Liver (tissue), 10 donors: ENCODE measurements at places on chromosomes 2 and 18. TPM values are rescaled to one million over a fixed set of nuclear protein-coding genes. Genes with fewer than 3 reads are reported as not detected.

DNA sequence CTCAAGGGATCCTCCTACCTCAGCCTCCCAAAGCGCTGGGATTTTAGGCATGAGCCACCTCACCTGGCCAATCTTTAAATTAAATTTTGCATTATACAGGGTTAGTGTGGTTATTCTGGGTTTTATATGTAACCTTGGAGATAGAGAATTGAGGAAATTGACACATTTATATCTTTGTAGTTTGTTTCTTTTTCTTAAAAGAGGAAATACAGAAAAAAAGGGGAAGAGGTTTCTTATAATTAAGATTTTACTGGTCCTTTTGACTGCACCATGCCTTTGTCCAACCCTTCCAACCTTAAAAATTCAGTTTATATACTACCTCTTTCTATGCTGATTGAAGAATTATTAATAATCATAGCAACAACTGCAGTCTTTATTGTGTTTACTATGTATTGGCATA lies 210.1 kb upstream of the STON1 start:
- no peak for DNase-seq
- H3K4me3 ChIP-seq = no peak overlapping the region
- H3K27ac ChIP-seq = no peak overlapping the region
- no peaks in the 10 kb centered on the region for H3K27me3 ChIP-seq

- H3K27ac ChIP-seq = no peak overlapping the region
- H3K4me1 ChIP-seq = no peaks in the 10 kb centered on the region
- no peak for DNase-seq
Measured at GRCh38 chr2:7881466-7881865, 800.4 kb upstream of the ID2 start.

DNA sequence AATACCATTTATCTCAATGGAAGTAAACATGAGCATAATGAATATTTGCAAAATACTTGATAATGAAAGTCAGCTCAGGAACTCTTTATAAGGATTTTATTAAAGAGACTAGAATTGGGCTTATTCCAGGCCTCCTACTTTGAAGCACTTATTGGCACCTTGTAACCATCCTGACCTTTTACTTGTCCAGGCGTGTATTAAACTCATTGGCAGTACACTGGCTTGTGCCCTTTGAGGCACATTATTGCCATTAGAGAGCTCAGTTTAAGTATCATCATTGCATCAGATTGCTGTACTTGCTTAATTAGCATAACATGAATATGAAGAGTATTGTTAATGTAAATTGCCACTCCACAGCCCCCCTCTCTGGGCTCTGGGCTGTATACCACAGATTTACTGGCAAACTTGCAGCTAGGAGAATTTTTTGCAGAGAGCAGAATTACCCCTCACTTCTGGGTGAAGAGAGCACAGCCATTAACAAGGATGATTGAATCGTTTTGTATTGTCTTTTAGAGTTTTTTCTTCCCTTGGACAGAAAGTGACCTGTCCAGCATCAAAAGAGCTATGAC lies 72.5 kb downstream of the XIRP2 start:
- no peaks in the 10 kb centered on the region for H3K4me1 ChIP-seq
- no peak overlapping the region for H3K27ac ChIP-seq
- no peak overlapping the region for H3K4me3 ChIP-seq
- no peak for DNase-seq

DNA sequence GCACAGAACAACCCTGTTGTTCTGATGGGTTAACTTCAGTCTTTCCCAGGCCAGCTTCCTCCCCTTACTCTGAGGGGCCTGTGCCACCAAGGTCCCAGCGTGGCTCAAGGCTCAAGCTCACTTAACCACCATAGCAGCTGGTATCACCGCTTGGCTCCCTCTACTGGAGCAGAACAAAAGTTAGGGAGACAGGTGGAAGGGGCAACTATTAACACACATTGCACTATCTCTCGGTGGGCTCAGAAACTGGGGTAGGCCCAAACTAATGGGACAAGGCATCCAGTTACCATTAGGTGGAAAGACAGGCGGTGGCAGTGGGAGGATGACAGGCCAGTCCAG lies 88.7 kb upstream of the ATL2 start:
- H3K27me3 ChIP-seq = no peaks in the 10 kb centered on the region
- no peak overlapping the region for H3K27ac ChIP-seq
- no peaks in the 10 kb centered on the region for H3K4me1 ChIP-seq
- no peaks in the 10 kb centered on the region for H3K36me3 ChIP-seq
- H3K4me3 ChIP-seq = no peak overlapping the region

DNA sequence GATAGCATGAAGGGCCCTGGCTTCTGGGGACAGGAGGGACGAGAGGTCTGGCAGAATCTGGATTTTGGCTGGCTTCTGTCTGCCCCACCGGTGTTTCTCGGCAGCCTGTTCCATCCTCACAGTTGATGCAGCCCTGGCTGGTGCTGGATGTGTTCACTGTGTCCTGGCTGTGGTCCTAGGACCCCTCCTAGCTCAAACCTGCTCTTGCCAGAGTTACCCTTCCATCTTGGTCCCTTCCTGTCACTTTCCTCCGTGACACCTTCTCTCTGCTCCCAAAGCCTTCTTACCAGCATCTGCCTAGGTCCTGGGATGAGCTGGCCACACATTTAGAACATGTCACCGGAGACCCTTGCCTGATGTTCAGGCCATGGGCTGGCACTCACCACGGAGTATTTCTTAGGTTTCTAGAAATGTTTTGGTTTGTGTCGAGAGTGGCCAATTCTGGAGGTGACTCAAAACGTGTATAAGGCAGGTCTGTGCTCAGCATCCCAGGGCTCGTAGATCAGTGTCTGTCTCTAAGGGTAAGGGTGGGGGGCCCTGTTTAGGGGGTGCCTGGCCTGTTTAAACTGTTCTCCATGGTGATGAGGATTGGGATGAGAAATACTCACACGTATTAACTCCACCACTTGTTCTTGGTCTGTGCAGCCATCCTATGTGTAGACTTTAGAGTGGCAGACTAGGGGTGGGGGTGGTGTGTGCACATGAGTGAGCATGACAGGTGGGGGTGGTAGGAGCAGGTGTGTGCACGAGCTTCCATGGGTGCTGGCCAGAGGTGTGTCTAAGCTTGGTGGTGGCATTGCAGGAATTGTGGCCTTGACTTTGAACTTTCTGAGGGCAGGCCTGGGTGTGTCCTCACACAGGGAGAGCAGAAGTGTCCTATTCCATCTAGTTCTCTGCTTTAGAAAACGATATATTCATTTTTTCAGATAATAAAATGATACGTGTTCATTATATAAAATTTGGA lies 162.7 kb downstream of the DYSF start:
- no peak overlapping the region for H3K4me3 ChIP-seq
- H3K4me1 ChIP-seq = no peaks in the 10 kb centered on the region
- DNase-seq = no peak
- no peak overlapping the region for H3K27ac ChIP-seq

- DNase-seq = no peak
- no peaks in the 10 kb centered on the region for H3K36me3 ChIP-seq
- no peaks in the 10 kb centered on the region for H3K27me3 ChIP-seq
- H3K4me3 ChIP-seq = no peak overlapping the region
Measured at GRCh38 chr18:74478880-74479279, 17.3 kb upstream of the CNDP2 start.

DNA sequence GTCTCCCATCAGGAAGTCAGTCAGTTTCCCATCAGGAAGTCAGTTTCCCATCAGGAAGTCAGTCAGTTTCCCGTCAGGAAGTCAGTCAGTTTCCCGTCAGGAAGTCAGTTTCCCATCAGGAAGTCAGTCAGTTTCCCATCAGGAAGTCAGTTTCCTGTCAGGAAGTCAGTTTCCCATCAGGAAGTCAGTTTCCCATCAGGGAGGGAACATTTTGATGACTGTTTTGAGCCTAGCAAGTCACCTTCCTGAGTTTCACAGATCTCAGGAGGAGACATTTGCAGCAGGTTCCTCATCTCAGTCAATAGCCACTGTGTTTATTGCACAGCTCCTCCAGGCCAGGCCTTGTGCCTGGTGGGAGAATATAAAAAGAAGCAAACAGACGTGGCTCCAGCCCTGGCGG lies 31.9 kb downstream of the DIPK1C start:
- H3K4me1 ChIP-seq = no peaks in the 10 kb centered on the region
- no peak overlapping the region for H3K4me3 ChIP-seq
- DNase-seq = no peak
- no peak overlapping the region for H3K27ac ChIP-seq
- no peaks in the 10 kb centered on the region for H3K36me3 ChIP-seq

DNA sequence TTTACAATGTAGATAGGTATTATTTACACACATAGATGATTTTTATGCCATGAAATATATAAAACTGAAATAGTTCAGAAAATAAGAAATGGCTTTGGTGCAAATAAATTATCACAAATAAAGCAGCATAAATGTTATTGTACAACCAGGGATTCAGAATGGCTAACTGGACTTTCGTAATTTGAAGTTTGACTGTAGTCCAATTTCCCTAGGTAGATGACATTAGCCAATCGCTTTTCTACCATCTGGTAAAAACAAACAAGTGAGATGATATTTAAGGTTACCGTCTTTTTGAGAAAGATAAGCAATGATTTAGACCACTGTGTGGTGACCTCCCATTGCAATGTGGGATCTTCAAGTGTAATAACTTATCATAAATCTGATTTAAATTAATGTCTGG lies 400.7 kb downstream of the LRRTM4 start:
- H3K36me3 ChIP-seq = no peaks in the 10 kb centered on the region
- H3K4me1 ChIP-seq = no peaks in the 10 kb centered on the region
- no peak for DNase-seq
- H3K4me3 ChIP-seq = no peak overlapping the region

GRCh38 chr2:131154071-131154531 lies 49.0 kb downstream of the PLEKHB2 start:
- no peaks in the 10 kb centered on the region for H3K27me3 ChIP-seq
- H3K4me3 ChIP-seq = no peak overlapping the region
- no peak overlapping the region for H3K27ac ChIP-seq

DNA sequence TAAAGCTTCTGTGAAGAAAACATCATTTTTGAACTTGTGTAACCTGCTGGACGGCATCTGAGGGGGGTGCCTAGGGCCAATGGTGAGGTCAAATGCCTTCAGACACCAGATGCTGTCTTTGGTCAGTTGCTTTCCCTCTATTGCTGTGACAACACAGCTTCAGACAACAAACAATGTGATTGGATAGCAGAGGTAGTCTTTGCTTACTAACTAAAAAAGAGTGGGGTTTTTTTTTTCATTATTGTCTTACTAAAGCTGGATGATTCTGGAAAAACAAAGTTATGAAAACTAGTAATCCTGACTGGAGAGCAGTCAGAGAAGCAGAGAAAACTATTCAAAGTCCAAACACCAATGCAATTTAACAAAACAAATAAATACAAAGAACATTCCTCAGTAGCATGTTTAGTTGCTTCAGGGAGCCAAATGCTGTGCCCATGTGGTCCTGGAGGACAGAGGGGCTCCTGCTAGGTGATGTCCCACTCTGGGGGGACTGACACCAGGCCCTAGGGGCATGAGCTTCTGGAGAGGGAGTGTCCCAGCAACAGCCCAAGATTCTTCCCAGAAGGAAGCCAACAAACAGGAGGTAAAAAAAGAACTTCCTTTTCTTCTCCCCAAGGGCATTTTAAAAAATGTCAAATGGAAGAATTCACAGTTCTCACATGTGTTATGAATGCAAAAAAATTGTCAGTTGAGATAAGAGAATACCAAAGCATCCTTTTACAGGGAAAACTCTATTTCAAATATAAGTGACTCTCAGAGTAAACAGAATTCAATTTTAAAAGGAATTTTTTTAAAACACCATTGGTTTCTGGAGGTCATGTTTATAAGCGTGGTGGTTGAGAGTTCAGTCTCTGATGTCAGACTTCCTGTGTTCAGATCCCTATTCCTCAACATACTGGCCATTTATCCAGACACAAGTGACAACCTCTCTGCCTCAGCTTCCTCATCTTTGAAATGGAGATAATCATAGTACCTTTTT lies 181.1 kb upstream of the PGAP1 start:
- H3K36me3 ChIP-seq = no peaks in the 10 kb centered on the region
- DNase-seq = no peak

DNA sequence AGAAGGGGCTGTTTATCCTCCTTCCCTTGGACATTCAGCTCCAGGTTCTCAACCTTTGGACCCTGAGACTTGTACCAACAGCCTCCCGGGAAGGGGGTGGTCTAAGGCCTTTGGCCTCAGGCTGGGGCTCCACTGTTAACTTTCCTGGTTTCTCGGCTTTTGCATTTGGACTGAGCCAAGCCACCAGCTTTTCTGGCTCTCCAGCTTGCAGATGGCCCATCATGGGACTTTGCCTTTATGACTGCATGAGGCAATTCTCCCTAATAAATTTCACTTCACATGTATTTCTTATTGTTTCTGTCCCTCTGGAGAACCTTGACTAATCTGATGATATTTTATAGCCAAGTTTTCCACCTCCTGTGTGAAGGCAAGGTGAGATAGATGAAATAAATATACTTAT lies 180.8 kb downstream of the PPP1R1C start:
- H3K27ac ChIP-seq = no peak overlapping the region
- no peaks in the 10 kb centered on the region for H3K36me3 ChIP-seq
- no peaks in the 10 kb centered on the region for H3K4me1 ChIP-seq
- no peak overlapping the region for H3K4me3 ChIP-seq

DNA sequence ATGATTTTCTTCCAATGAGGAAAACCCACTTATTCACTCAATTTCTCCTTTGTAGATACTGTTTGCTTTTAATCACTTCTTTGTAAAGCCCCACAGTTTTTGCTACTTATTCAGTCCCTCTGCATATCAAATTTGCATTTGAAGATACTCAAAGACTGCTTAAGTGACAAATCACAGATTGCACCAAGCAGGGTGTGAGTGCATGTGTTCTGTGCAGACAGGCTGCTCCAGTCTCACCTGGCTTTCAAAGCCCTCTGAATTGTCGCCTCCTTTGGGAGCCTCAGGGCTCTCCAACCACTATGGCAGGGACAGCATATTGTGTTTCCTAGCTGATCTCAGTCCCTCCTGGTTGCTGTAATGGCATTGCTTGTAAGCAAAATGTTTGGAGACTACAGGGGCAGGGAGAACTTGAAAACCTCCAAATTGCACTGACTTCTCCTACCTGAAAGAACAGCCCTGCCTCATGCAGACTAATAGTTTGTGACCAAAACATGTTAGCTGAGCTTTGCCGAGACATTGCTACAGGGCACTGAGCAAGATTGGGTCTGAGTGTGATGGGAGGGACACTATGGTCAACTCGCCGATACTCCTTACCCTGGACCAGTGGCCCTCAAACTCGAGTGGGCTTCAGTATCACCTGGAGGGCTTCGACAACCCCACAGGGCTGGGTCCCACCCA lies 96.8 kb downstream of the POLE4 start:
- no peaks in the 10 kb centered on the region for H3K36me3 ChIP-seq
- no peaks in the 10 kb centered on the region for H3K27me3 ChIP-seq
- H3K4me1 ChIP-seq = no peaks in the 10 kb centered on the region
- no peak overlapping the region for H3K4me3 ChIP-seq
- H3K27ac ChIP-seq = no peak overlapping the region
- no peak for DNase-seq

DNA sequence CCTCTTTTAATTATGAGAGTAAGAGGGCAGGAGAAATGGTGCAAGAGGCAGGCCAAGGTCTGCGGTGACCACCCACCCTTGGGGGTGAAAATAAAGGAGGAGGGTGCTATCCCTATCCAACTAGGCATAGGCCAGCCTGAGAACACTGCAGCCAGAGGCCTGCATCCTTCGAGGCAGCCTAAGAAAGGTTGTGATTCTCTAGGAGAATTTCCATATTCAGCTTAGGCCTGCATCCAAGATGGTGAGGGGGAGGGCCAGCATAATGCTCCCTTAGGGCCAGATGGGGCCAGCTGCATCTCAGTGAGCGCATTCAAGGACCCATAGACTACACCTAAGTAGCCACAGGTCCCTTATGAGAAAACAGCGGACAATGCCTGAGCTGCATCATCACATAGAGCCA lies 3.5 kb upstream of the UPP2 start:
- no peaks in the 10 kb centered on the region for H3K27me3 ChIP-seq
- H3K27ac ChIP-seq = no peak overlapping the region
- no peaks in the 10 kb centered on the region for H3K36me3 ChIP-seq
- H3K4me3 ChIP-seq = no peak overlapping the region
- peaks cover 21% of the 10 kb centered on the region for H3K4me1 ChIP-seq
- DNase-seq = no peak

Gene ZDBF2
- polyA plus RNA-seq = 0.97 TPM

Gene MAP3K19
- polyA plus RNA-seq = not detected

Gene POTEJ
- polyA plus RNA-seq = not detected
